ENCODE measurements at places on chromosomes 3 and 15.

- DNase-seq, result peak; percentile 40
These were observed 18.0 kb downstream of the SCG5 start for GRCh38 chr15:32659340-32660155.

- DNase-seq, result no peak
These were observed 91.8 kb upstream of the ALCAM start for GRCh38 chr3:105274958-105275357.

GRCh38 chr3:64687781-64688604, at the start of gene ADAMTS9:
Gene ADAMTS9 (minus strand): TSS chr3:64688000. CDS start chr3:64687657, 343 bp downstream.
- peak; percentile 2 for DNase-seq

DNA sequence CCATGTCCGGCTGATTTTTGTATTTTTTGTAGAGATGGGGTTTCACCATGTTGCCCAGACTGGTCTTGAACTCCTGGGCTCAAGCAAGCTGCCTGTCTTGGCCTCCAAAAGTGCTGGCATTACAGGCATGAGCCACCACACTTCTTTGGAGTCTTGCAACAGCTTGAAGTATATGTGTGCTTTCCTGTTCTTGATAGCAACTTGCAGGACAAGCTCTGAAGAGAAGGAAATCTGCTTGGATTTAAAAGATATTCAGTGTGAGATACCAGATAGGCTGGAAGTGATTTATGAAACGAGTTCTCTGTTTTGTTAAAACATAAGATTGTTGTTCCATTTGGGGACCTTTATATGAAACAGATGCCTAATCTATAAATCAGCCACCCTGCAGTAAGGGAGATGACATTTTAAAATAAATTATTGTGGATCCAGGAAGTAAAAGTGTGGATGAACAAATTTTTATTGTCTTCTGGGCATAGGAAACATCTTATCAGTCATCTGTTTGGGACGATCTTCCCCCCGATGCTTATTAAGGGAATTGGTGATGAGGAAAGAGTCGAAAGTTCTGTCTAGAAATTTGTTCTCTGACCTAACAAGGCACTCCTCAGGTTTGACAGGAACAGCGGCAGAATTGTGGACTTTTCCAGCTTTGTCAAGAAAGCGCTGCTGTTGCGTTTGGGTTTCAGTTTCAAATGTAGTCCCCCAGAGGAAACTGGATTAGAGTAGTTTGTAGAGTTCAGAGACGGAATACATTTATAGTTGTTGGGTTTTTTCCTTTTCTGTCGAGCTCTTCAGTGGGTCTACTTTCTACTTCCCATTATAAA, 53.7 kb upstream of the MAGI1 start:
- no peak for DNase-seq

- DNase-seq, result no peak
These were observed 133.6 kb downstream of the TIGIT start for GRCh38 chr3:114427285-114428043.

DNA sequence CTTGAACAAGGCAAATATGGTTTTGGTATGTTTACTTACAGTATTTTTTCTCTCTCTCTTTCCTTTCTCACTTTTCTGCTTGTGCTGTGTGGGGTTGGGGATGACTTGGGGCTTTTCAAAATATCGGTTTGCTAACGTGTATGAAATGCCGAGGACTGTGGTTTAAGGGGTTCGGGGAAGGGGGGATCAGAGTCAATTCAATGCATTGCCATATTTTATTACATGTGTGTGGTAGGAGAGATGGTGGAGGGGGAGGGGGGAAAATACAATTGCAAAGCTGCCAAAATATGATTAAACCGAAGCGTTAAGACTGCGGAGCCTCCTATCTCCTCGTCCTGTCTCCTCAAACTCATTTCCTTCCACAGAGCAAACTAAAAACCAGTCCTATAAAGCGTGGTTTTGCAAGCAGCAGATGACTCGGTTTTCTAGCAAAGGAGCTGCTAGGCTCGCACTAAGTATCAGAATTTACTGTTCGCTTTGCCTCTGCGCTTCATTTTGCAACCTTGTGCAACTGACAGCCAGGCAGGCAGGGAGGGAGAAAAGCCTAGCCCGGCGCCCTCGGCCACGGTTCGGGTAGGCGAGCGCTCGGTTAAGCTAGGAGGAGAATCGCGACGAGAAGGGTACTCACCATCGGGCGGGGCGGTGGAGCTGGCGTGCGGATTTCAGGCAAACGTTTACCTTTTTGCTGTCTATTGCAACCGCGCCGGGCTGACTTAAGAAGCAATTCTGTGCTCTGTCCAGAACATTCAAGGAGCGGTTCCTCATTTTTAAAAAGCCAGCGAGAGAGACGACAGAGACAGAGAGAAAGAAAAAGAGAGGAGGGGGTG, 4.0 kb upstream of the NR2F2 start:
- DNase-seq, result peak; percentile 31

DNA sequence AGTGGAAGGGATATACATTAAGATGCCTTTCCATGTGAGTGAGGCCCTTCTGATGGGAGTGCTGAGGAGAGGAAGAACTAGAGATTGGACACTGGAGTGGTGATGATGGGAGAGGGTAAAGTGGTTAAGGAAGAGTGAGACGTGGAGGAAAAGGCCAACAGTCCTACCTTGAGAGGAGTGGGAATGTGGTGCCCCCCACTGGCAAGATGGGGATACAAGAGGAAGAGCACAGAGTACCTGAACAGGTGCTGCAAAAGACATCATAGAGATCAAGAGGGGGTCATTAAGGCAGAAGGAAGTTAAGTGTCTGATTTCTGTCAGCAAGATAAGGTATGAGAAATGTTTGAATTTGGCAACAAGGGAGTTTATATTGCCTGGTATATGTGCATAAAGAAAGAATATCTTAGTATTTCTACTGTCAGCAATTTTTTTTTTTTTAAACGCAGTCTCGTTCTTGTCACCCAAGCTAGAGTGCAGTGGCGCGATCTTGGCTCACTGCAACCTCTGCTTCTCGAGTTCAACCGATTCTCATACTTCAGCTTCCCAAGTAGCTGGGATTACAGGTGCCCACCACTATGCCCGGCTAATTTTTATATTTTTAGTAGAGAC, 34.0 kb downstream of the ARIH2 start:
- peak; percentile 15 for DNase-seq

- DNase-seq, result no peak
These were observed 79.9 kb downstream of the CHSY1 start for GRCh38 chr15:101171954-101172353.

GRCh38 chr3:128709038-128709437, 16.9 kb upstream of the RAB7A start:
- no peak for DNase-seq

- DNase-seq, result no peak
These were observed 242.5 kb upstream of the TMCO5A start for GRCh38 chr15:37691911-37692310.

All from NCI-H510A treated with DMSO at 0.1 percent for 48 hours (cell line).